Left renal pelvis (tissue), 4 donors: ENCODE measurements at places on chromosomes 4 and X. TPM values are rescaled to one million over a fixed set of nuclear protein-coding genes. Genes with fewer than 3 reads are reported as not detected.

The CCSER1 gene
- polyA plus RNA-seq, result 16.7 TPM

The NCAPG gene
- polyA plus RNA-seq, result 26.7 TPM

The WDR17 gene
- polyA plus RNA-seq, result 7.3 TPM

The SYTL4 gene
- polyA plus RNA-seq, result 11.4 TPM

The UTP14A gene
- polyA plus RNA-seq, result 24.5 TPM

The ZNF674 gene
- 4.1 TPM for polyA plus RNA-seq

The LIMCH1 gene
- 113 TPM for polyA plus RNA-seq

The SORBS2 gene
- polyA plus RNA-seq, result 73.3 TPM

The RNF212 gene
- 10.5 TPM for polyA plus RNA-seq

The EGF gene
- 3.8 TPM for polyA plus RNA-seq

The HHIP gene
- 4.8 TPM for polyA plus RNA-seq

The RENBP gene
- polyA plus RNA-seq, result 22.3 TPM

The SPATA4 gene
- polyA plus RNA-seq, result 0.93 TPM

The CXorf49 gene
- polyA plus RNA-seq, result not detected

The ZNF630 gene
- polyA plus RNA-seq, result 4.1 TPM

The STOX2 gene
- 9.0 TPM for polyA plus RNA-seq
